Heart left ventricle (tissue), 16 donors: ENCODE measurements at places on chromosomes 13 and 19. TPM values are rescaled to one million over a fixed set of nuclear protein-coding genes. Genes with fewer than 3 reads are reported as not detected.
A peak's percentile ranks its signal among the peaks of the same experiment; 100 is the strongest.

The SIGLEC7 gene
- total RNA-seq, result 0.51 TPM

The CCDC70 gene
- total RNA-seq, result not detected

The OLFM4 gene
- total RNA-seq, result not detected

The LILRB2 gene
- total RNA-seq, result 1.5 TPM

DNA sequence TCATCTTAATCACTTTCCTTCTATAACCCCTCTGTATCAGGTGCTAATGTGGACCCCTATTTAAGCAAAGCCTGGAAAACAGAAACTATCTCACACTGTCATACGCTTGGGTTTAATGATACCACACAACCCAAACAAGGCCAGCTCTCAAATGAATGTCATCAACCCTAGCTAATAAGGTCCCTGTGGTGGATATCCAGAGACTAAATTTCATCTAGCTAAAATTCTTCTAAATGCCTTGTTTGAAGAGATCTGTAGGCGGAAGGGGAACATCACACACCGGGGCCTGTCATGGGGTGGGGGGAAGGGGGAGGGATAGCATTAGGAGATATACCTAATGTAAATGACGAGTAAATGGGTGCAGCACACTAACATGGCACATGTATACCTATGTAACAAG, 95.5 kb downstream of the FOXO1 start:
- no peak overlapping the region for H3K27ac ChIP-seq
- no peaks in the 10 kb centered on the region for H3K27me3 ChIP-seq
- H3K4me3 ChIP-seq, result no peak overlapping the region

DNA sequence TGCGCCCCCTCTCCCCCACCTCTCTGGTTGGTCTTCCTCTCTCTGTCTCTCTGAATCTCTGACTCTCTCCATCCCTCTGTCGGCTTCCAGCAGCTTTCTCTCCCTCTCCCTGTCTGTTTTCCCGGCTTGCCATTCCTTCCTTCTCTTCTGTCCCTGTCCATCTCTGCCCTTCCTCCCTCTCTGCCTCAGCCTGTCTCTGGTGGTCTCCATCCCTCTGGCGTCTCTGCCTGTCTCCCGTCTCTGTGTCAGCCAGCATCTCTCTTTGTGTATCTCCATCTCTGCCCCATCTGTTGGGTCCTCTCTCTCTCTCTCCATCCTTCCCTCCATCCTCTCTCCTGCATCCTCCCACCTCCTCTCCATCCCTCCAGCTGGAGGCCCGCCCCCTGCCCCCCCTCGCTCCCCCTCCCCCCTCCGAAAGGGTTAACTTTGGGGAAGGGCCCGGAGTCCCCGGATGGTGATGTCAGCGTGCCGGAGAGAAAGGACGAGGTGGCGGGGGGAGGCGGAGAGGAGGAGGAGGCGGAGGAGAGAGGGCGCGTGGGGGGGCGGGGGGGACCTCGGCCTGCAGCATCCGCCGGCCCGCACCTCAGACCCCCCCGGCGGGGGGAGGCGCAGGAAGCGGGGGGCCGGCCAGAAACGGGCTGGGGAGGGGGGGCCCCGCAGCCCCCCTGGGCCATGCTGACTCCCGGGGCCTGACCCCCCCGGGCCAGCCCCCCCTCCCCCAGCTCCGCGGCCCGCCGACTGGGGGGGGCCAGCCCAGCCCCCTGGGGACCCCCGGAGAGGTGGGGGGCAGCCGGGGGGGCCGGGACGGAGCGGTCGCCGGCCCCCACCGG, at the start of gene BRSK1:
Gene BRSK1 (plus strand): TSS at position 450 of the 830 bp plus-strand sequence. CDS start 446 bp downstream, outside the sequence.
- peak within 1 kb of the TSS; percentile 71 for H3K27ac ChIP-seq
- H3K4me1 ChIP-seq, result peaks cover 4% of the 10 kb centered on the region
- H3K36me3 ChIP-seq, result no peaks in the 10 kb centered on the region
- H3K4me3 ChIP-seq, result peak within 1 kb of the TSS; percentile 54
- peak; percentile 73 for DNase-seq
